ENCODE measurements at places on chromosomes 3 and 15.

- DNase-seq, result no peak
These were observed 12.8 kb upstream of the MAGEF1 start for GRCh38 chr3:184724699-184725098.

- DNase-seq, result no peak
These were observed 35.4 kb upstream of the ETV5 start for GRCh38 chr3:186144257-186144656.

DNA sequence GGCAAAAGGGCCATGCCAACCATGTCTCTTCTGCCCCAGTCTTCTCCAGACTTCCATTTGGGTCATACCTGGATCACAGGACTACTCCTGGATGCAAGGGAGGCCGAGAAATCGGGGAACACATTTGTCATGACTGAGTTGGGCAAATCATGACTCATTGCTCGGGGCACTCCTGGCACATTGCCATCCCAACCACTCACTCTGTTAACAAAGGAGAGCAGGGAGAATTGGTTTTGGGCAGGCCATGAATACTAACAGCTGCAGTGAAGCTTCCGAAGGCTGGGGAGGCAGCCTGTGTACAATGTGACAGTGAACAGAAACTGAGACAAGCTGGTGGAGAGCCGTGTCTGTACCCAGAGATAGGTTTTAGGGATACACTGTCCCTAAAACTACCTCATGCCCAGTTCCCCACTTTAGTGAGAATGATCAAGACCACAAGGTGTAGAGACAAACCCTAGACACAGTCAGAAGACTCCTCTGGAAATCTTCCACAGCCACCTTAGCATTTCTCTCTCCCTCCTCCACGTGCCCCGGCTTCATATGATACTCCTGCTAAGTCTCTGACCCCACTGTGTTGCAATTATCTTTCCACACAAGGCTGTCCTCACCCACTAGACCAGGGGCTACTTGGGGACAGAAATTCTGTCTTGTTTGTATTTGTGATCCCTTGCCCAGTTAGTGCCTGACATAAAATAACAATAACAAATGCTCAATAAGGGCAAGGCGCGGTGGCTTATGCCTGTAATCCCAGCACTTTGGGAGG, 10.5 kb upstream of the BUB1B start:
- no peak for DNase-seq

DNA sequence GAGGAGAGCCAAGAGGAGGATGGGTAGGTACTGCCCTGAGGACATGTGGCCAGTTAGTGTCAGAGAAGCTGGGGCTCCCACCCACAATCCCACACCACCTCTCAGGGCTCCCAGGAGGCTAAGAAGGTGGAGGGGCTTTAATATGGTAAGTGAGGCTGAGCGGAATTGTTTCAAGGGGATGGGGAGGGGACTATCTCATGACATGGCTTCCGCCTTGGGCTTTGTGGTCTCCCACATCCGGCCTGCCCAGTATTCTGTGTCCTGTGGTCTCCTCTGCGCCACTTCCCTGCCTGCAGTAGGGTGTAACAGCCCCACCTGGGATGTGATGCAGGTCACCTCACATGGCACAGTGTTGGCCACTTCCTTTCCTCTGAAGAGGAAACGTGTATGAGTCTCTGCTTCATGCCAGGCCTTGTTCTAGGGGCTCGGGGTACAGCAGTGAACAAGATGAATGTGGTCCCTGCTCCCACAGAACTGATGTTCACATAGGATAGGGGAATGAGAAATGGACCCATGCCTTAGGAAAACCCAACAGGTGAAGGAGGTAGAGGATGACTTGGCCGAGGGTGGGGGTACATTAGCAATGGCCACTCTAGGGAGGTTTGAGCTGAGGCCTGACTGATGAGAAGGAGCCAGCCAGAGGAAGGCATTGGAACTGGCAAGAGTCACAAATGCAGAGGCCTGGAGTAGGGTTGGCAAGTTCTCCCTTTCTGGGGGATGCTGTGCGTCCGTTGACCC, 3.2 kb downstream of the NEIL1 start:
- peak; percentile 97 for DNase-seq

GRCh38 chr3:167521006-167521355, 47.1 kb upstream of the SERPINI2 start:
- DNase-seq, result no peak

DNA sequence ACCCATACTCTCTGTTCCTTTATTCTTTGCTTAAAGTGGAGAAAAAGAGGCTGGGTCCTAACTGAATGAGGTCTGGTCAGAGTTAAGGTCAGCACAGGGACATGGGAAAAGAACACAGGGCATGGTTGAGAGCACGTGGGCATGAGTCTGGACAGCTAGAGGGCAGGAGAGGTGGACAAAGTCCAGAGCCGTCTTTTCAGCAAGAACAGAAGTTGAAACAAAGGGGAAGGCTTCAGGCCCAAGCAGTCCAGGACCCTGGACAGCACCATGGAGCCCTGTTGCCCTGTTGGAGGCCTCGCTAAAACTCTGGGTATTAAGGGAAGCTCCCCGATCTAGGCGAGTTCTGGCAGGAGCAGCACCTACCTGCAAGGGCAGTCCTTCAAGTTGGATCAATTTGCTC, 50.7 kb downstream of the XYLB start:
- DNase-seq, result no peak

DNA sequence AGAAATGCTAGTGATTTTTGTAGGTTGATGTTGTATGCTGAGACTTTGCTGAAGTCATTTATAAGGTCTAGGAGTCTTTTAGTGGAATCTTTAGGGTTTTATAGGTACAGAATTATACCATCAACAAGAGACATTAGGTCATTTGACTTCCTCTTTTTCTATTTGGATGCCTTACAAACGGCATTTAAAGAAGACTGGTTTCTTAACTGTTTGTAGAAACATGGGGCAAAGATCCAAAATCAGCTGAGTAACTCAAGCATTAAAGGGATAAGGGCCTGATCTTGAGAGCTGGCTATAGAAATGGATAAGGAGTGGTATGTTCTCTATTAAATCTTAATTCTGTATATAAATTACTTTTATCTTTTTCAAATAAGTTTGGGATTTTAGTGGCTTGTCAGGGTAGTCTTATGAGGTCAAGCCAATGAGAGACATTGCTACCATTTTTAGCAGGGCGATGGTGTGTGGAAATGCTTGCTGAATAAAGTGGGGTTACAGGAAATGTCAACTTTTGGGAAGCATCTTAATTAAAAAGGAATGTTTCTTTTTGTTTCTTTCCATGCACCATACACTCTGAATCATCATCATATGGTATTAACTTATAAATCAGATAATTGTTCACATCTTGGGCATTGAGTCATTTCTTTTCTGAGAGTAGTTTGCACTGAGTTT, 197.7 kb upstream of the GBE1 start:
- DNase-seq, result no peak

GRCh38 chr3:15932348-15933300, 134.8 kb upstream of the ANKRD28 start:
- no peak for DNase-seq

DNA sequence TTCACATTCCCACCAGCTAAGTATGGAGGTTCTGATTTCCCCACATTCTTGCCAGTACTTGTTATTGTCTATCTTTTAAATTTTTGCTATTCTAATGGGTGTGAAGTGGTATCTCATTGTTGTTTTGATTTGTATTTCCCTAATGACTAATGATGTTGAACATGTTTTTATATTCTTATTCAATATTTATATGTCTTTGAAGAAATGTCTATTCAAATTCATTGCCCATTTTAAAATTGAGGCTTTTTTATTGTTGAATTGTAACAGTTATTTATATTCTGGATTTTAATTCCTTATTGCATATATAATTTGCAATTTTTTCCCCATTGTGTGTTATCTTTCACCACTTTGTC, 255.3 kb downstream of the EDEM1 start:
- DNase-seq, result no peak

DNA sequence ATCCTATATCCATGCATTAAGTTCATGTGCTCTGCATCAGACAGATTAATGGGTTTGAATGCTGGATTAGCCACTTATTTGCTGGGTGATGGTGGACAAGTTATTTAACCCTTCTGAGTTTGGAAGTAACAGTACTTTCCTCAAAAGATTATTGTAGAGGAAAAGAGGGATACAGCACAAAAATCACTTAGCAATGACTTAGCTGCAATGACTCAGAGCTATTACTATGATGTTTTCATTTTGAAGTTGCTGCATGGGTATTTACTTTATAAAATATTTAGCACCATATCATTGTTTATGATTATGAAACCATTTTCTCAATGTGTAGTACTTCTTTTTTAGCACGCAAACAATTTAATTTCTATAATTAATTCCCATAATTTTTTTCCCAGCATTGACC, 248.4 kb downstream of the MYRIP start:
- no peak for DNase-seq

- no peak for DNase-seq
These were observed 22.7 kb downstream of the SLCO3A1 start for GRCh38 chr15:91876187-91876586.

- no peak for DNase-seq
These were observed 33.2 kb downstream of the SIDT1 start for GRCh38 chr3:113565555-113565954.

DNA sequence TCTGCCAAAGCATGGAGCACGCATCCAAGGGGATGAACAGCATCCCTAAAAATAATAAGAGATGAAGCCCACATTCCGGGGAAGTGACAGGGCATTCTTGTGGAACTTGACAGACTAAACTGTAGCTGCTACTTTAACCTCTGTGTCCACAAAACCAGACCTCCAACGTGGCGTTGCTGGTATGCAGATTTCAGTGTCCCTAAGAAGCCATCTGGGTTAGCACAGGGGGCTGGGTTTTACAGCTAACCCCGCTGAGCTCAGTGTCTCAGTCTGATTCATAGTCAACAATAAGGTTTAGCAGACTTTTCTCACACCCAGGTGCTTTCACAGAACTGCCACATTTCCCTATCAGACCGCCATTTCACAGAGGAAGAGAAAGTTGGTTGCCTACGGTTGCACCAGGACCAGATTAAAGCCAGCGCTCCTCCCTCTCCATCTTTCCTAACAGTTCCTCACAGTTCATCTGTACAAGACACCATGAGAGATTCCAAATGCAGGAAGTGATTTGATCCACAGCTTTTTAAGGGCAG, 61.6 kb upstream of the CTDSPL start:
- DNase-seq, result no peak

DNA sequence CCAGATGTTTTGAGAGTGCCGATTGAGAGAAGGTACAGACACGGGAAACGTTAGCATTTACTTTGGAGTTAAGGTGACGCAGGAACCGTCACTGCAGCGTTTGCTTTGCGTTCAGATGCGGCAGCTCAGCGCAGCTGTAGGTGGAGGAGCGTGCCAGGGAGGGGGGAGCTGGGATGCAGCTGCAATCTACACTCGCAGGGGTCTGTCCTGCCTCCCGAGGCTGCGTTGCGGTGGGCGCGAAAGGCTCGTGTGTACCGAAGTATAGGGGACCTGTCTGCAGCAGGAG, 425 bp upstream of the FYTTD1 start:
- no peak for DNase-seq

DNA sequence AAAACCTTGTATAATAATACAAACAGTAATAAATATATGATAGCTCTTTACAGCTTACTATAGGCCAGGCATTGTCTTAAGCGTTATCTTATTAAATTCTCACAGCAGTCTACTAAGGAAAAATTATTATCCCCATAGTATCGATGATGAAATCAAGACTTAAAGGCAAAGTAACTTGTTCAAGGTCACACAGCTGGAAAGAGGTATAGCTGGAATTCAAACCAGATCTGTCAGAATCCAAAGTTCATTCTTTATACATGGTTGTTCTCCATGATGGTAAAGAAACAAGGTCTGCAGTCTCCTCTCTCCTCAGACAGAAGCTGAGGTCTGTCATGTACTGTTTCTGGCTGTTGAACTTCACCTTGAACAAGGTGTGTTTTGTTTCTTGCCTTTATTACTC, 15.4 kb upstream of the SLC22A13 start:
- no peak for DNase-seq

DNA sequence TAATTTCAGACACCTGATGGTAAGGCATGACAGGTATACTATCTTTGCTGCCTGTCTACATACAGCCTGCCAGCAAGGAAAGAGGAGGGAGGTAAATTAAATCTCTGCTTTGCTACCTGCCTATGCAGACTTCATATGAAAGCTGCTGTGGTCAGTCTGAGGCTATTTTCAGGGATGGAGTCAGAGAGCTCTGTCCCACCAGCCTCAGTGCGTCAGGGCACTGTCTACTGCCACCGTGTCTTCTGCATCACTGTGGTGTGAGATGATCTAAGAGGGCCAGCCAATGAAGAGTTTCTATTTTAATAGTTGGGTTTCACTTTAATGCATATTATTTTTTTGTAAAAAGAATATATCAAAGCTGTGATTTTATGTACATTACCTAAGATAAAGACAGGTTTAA, 125.6 kb downstream of the CADPS start:
- no peak for DNase-seq

GRCh38 chr3:132665230-132665745, 5.2 kb downstream of the UBA5 start:
- no peak for DNase-seq

DNA sequence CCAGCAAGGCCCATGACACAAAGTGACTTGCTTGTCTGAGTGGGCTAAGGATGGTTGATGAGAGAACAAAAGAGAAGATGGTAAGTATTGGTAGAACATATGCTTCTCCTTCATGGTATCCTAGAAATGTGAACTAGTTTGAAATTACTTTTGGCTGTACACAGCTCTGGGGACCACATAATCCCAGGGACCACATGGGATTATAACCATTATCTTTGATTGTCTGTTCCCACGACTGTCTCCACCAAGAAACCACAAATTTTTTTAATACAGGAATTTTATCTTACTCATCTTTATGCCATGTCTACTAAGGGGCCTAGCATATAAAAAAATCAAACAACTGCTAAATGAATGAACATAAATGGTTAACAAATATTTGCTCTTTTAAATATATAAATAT, 155.3 kb upstream of the PRICKLE2 start:
- DNase-seq, result no peak

- no peak for DNase-seq
These were observed 59.8 kb downstream of the FAM174B start for GRCh38 chr15:92595506-92596381.

- no peak for DNase-seq
These were observed 21.4 kb downstream of the BMF start for GRCh38 chr15:40087068-40087810.

DNA sequence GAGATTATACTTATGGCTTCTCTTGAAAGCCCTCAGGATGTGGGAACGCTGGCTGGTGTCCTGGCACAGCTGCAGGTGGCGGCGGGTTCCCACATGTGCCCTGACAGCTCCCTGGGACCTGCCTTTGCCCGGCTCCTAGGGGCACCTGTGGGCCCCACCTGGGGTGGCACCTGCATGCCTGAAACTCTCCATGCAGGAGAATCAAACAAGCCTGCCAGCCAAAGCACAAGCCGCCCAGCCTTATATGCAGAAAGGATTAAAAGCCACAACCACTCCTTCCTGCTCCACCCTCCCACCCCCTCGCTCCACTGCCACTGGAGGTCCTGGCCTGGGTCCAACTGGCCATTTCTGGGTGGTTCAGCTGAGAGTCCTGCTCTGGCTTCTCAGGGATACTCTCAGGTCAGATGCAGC, 18.1 kb downstream of the TRPM1 start:
- DNase-seq, result no peak

DNA sequence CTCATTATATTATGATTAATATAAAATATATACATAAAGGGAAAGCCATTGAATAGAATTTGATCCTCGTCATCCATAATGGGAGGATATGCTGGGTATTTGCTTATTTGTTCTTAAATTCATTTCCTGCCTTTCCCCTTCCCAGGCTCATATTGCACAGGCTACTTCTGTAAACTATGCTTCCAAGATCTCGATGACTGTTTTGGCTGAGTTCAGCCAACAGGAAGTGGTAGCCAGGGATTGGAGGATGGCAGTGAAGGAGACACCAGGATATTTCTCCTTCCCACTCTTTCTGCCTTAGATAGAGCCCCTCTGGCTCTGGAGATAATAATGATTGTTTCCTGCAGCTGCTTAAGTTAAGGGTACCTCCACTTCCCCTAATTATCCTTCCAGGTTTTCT, 44.3 kb upstream of the DYNC1LI1 start:
- DNase-seq, result no peak

All from immature natural killer cell (primary cell).